ENCODE measurements at places on chromosomes 2 and 18.

GRCh38 chr2:195861821-195862220 lies 204.8 kb downstream of the SLC39A10 start:
- DNase-seq, result no peak

DNA sequence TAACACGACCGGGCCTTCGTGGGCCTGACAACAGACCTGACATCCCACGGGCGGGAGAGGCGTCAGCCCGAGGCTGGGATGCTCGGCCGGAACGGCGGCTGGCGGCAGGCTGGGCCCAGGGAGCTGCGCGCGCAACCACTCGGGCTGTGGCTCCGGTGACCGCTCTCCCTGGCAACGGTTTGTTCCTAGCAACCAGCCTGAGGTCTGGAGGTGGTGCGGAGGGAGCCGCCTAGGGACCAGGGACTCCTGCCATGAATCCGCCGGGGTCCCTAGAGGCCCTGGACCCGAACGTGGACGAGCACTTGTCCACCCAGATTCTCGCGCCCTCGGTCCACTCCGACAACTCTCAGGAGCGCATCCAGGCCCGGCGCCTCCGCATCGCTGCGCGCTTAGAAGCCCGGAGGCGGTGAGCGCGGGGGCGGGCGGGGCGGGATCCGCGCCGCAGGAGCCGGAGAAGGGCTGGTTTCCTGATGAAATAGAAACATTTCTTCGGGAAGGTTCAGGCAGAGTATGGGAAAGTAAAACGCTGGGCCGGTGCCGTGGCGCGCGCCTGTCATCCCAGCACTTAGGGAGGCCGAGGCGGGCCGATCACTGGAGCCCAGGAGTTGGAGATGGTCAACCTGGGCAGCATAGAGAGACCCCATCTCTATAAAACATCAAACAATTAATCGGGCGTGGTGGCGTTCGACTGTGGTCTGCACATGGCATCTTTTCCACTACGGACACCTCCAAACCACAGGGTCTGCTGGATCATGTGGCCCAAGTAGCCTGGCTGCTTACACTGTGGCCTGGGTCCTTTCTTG lies at the start of gene DRC1:
Gene DRC1, plus strand, starts transcription at position 182 of the 803 bp plus-strand sequence. Its CDS starts 70 bp downstream, at position 252.
- no peak for DNase-seq

DNA sequence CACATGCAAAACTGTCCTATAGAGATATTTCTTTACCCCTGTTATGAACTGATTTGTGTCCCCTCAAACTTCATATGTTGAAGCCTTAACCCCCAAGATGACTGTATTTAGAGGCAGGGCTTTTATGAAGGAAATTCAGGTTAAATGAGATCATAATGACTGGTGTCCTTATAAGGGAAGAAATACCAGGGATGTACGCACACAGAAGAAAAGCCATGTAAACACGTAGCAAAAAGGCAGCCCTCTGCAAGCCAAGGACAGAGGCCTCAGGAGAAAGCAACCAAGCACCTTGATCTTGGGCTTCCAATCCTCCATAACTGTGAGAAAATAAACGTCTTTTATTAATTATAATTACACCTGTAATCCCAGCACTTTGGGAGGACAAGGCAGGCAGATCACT lies 101.3 kb upstream of the NDUFV2 start:
- DNase-seq, result no peak

- no peak for DNase-seq
Observed at GRCh38 chr2:220300806-220301205, 673.4 kb downstream of the SLC4A3 start.

DNA sequence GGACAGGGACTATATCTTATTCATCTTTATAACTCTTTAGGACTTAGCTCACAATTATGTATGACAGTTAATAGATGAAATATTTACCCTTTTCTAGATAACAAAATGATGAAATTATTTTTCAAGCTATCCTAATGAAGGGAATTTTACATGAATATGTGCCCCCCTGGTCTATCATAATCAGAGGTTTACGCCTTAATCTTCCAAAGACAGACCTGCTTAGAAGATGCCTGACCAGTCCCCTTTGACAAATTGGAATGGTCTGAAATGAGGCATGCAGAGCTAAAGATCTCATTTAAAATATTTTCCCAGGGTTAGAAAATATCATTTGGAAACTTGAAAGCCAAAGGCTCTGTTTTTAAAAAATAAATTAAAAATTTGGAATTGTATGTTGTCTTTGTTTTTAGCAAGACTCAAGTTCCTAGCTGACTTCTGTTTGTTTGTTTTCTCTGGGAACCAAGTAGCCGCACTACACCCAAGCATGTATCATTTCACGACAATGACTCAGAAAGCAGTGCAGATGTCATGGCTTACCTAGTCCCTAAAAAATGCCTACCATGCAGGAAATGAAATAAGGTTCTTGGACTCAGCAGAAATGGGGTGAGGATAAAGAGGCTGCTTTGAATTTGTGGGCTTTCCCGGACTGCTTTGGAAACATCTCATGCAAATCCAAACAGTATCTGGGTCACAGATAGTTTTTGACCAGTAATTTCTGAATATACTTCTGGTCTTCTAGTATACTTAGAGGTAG lies 162.1 kb downstream of the ZEB2 start:
- no peak for DNase-seq

GRCh38 chr2:113846429-113846828 lies 43.5 kb upstream of the ACTR3 start:
- no peak for DNase-seq

- DNase-seq, result no peak
Observed at GRCh38 chr18:5452943-5453443, 90.8 kb downstream of the EPB41L3 start.

DNA sequence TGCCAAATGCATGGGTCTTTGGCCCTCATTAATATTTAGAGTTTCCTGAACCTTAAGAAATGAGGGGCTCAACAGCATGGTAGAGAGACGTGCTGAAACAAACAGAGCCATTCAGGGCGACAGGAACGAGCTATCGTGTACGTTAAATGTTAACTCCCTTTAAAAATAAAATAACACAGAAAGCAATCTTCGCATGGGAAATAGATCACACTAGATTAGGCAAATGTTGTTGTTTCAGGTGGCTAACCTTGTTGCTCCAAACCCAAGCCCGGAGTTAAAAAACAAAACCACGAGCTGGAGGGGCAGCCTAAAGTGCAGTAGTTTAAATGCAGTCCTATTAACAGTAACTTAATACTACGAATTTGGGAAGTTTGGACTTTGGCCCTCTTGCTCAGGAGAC lies 177.4 kb upstream of the TRIB2 start:
- no peak for DNase-seq

DNA sequence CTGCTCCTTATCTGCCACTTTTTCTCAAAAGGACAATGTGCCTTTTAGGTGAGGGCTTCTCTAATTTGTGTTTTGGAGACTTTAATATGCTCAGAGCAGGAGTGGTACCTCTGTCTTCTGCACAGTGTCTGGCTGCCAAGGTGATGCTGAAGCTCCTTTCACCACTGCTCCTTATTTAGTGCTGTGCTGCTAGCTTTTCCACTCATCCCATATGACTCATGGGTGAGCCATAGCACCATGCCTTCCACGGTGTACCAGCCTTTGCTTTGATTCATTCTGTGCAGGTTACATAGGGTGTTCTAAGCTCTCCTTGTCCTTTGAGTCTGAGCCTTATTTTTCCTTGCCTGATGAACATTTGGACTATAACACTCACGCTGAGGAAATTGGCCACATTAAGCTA lies 202.4 kb downstream of the ARL6IP6 start:
- DNase-seq, result no peak

All from stimulated activated CD4-positive, alpha-beta T cell treated with anti-CD3 and anti-CD28 coated beads, Interleukin-2, amount 100 ng/mL, for 4 hours (primary cell).